ENCODE measurements at places on chromosomes 7 and 10. TPM values are rescaled to one million over a fixed set of nuclear protein-coding genes. Genes with fewer than 3 reads are reported as not detected.

DNA sequence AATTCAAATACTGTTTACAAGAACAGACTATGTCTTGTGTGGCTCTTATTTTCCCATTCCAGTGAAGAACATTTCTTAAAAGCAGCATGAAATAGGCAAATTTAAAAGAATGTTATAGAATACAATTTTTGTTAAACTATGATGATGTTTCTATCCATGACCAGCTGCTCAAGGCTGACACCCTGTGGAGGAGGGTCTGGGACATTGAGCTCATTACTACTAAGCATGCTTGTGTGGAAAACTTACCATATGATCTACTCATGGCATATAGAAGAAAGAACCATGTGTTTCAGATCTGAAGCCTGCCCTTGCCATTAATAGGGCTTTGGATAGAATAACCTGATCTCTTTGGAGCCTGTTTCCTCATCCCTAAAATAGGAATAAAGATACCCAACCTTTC is 125.0 kb downstream of the FOXP2 start:
- H3K4me3 ChIP-seq, result no peak overlapping the region
- H3K36me3 ChIP-seq, result no peaks in the 10 kb centered on the region
- DNase-seq, result no peak
- no peaks in the 10 kb centered on the region for H3K27me3 ChIP-seq

GRCh38 chr7:55130395-55131141 is 111.8 kb downstream of the EGFR start:
- peak overlapping the region; percentile 77 for H3K27ac ChIP-seq
- no peak overlapping the region for H3K4me3 ChIP-seq
- DNase-seq, result peak; percentile 54

DNA sequence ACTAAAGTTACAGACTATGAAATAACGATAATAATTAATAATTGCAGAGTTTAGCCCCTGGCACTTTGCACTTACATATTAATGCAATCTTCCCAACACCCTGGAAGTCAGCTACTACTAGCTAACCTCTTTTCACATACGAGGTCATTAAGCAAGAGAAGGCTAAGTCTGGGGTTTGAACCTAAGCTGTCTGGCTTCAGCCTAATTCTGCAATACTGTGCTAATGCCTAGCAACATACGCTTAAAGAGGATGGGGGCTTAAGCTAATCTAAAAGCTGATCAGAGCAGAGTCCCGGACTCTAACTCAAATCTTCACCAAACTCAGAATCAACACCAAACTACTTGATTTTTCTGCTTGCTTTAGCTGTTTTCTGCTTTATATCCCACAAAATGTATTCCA is 168.7 kb upstream of the GNAI1 start:
- no peaks in the 10 kb centered on the region for H3K4me1 ChIP-seq
- no peak overlapping the region for H3K4me3 ChIP-seq
- no peaks in the 10 kb centered on the region for H3K27me3 ChIP-seq
- no peak for DNase-seq
- H3K27ac ChIP-seq, result no peak overlapping the region
- no peaks in the 10 kb centered on the region for H3K36me3 ChIP-seq

Gene CLRN3
- total RNA-seq, result not detected

Gene SFTPA1
- total RNA-seq, result 8,320 TPM

Gene COL26A1
- total RNA-seq, result not detected
